Dermis blood vessel endothelial cell (primary cell): ENCODE measurements at places on chromosomes 6 and 20. TPM values are rescaled to one million over a fixed set of nuclear protein-coding genes. Genes with fewer than 3 reads are reported as not detected.
A peak's percentile ranks its signal among the peaks of the same experiment; 100 is the strongest.

Gene BTN3A1
- total RNA-seq, result 21.7 and 25.0 TPM in 2 replicates

Gene KCNG1
- total RNA-seq, result 0.70 and 3.1 TPM in 2 replicates

- DNase-seq, result no peak
Measured at GRCh38 chr6:158775832-158776231, 43.3 kb downstream of the EZR start.

DNA sequence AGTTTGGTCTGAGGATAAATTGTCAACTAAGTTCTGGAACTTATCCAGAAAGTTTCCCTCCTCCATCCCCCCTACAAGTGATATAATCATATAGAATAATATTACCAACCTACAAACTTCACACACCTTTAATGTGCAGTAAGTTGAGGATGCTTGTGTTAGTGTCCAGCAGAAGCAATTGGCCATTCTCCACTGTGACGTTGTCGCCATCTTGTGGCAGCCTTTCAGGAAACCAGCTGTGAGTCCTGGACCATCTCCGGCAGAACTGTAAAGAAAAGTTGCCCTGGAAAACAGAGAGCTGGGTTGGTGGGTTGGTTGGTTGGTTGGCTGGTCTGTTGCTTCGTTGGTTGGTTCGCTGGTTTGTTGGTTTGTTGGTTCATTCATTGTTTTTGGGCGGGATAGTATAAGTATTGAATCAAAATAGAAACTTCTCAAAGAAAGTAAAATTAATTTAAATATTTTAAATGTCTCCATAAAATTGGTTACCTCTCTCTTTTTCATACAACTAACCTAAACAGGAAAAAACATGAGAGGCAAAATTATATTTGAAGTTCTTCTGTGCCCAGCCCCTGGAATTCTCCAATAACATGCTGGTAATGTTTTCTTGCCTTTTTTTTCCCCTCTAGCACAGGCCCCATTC is 127.5 kb downstream of the PKHD1 start:
- peak; percentile 79 for DNase-seq
